CD4-positive, alpha-beta T cell treated with Interleukin-21 for 1 hour (primary cell): ENCODE measurements at places on chromosomes 7 and 10.

DNA sequence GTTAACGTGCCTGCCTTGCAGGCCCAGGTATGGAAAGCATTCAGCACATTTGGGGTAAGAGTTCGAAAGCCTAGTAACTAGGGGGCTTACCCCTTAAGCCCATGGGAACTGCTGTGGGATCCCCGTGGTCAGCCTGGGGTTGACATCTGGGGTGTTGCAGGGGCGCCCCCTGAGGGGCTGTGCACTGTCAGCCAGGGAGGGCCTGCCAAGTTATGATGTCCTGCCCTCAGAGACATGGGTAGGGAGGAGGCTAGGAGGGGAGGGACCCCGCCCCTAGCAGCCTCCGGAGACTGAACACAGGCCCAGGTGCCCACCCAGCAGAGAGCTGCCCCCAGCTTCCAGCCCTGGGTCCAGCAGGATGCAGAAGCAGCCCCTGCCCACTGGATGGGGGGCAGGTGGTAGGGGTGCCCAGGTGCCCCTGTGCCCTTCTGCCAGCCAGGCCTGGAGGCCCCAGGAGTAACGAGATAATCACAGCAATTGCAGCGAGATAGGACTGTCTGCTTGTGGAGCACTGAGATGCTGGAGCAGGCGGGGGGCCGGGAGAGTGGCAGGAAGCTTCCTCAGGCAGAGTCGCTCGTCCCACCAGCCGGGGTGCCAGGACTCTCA lies 153.3 kb downstream of the UBE2H start:
- no peak for DNase-seq

DNA sequence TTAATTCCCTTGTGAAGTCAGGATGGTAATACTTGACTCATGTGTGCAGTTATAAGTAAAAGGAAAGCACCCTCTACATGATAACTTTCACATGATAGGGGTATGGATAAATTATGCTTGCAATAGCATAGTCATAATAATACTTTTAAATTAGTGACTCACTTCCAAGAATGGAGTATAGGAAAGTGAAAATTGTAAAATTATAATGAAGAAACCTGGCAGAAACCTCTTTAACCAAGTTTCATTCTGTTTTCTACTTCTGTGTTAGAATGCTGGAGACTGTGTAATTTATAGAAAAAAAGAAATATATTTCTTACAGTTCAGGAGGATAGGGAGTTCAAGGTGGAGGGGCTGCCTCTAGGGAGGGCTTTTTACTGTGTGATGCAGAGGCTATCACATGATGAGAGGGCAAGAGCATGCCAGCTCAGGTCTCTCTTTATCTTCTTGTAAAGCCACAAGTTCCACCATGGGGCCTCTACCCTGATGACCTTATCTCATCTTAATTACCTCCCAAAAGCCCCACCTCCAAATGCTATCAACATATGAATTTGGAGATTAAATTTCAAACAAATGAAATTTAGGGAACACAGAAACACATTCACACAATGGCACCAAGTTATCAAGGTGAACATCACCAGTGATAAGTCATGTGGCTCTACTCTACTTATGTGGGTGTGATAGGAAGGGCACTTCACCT lies 43.2 kb downstream of the HDAC9 start:
- no peak for DNase-seq

- DNase-seq = no peak
Observed at GRCh38 chr7:131306777-131307176, 20.9 kb upstream of the MKLN1 start.

DNA sequence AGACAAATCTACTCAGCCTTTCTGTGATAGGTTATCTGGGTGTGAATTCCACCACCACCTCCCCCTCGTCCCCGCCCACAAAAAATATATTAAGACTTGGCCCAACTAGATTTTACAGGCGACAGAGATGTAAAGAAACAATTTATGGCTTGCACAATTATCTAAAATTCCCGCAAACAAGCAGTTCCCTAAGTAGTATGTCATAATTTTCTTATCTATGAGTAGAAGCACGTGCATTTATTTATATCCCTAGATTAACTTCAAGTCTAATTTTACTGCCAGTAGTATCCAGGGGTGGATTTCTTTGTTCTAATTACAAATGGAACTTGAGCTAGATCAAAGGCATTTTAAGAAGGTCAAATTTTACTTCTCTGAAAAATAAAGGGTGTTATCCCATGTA lies 1.7 kb downstream of the TSPAN12 start:
- DNase-seq = no peak

GRCh38 chr10:77892761-77893160 lies 33.8 kb downstream of the DLG5 start:
- no peak for DNase-seq

DNA sequence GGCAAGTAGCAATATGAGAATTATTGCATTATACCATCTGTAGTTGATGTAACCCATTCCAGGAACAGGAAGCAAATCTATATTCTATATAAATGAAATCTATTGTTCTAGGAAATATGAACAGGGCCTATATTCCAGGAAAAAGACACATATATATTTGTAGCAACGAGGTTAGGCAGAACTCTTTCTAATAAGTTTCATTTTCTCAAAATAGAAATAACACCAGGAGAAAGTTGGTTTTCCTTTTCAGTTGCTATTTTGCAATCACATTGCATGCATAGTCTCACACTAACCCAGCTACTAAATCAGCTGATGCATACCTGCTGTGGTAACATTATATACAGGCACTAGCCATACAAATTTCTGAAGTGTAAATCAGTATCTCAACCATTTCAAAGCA lies 6.2 kb upstream of the IFIT2 start:
- no peak for DNase-seq

- no peak for DNase-seq
Observed at GRCh38 chr7:6226194-6226799, 46.1 kb downstream of the CYTH3 start.

DNA sequence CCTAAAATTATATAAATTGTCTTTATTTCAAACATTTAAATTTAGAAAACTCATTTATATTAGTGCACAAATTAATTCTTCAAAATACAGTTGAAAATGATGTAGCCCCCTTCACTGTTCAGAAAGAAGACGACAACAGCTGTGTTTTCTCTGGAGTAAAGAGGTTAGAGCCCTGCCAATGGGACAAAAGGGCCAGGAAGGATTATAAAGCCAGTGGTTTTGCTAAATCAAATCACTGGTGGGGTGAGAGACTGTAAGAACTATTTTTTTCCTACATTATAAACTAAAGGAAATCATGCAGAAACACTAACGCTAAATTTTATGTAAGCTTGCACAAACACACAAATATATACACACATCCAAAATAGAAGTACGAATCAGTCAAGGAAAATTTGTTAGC lies 386.6 kb downstream of the PARD3 start:
- no peak for DNase-seq
